ENCODE measurements at places on chromosomes 16 and 17. TPM values are rescaled to one million over a fixed set of nuclear protein-coding genes. Genes with fewer than 3 reads are reported as not detected.

DNA sequence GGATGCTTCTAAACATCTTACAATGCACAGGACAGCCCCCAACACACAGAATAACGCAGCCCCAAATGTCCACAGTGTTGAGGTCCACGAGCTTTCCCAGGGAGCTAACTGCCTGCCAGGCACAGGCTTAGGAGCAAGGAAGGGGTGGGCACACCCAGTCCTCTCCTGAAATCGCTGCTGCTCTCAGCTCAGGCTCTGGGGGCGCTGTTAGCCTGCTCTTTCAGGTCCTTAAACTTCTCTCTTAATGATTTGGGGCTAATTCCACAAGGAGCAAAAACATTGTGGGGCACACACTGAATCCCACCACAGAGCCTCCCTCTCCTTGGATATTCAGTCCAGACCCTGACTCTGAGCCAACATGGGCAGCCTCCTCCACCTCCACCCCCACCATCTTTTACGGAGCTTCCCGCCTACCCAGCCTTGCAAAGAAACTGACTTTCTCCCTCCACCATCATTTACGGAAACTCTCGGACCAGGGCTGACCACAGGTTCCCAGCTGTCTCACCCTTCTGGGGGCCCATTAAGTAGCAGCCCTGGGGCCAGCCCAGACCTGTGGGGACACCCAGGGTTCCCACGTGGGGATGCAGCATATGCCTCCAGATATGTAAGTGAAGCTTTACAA is 1.1 kb downstream of the CD300H start:
- peak; percentile 42 for DNase-seq

GRCh38 chr17:73902416-73903181 is 258.4 kb upstream of the SDK2 start:
- DNase-seq: no peak

- no peak for DNase-seq
Observed at GRCh38 chr16:70703041-70703834, 17.4 kb upstream of the MTSS2 start.

DNA sequence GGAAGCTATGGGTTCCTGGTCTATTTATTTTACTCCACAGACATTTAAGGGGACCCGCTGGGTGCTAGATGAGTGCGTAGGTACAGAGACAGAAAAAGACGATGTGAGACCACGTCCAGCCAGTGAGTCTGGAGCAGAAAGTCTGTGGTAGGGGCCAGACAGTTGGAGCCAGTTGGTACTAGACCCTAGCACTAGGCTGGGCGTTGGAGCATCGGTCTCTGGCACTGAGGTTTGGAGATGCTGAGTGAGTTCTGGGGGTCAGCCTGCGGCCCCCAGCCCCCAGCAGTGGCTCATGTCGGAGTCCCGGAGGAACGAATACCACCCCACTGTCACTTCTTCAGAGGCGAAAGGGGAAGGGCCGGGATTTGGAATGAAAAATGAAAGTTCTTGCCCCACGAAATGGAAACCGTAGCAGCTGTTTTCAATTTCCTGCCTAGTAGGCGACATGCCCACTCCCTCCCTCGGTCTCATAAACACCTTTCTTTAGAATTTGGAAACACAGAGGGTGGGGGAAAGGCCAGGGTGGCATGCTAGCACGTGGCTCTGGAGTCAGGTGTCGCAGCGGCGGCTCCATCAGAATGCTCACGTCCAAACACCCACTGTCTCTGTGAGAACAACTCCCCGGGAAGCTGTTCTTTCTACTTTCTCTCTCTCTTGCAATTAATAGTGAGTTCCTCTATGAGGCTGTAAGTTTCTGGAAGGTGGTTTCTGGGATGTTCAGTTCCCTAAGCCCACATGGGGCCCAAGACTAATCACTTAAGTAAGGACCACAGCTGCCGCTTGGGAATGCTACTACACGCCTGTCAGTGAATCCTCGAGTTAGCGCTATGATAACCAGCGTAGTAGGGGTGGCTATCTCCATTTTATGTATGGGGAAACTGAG is 96.8 kb downstream of the IRF8 start:
- DNase-seq: no peak

- no peak for DNase-seq
Observed at GRCh38 chr16:1645914-1646525, 32.1 kb upstream of the JPT2 start.

- no peak for DNase-seq
Observed at GRCh38 chr17:82648742-82649331, 593 bp upstream of the WDR45B start.

GRCh38 chr17:80604670-80605010 is 60.0 kb downstream of the RPTOR start:
- DNase-seq: no peak

GRCh38 chr16:70475054-70475871 is 20.9 kb downstream of the FCSK start:
- no peak for DNase-seq

GRCh38 chr17:43615330-43616028 is 46.2 kb downstream of the MEOX1 start:
- DNase-seq: no peak

DNA sequence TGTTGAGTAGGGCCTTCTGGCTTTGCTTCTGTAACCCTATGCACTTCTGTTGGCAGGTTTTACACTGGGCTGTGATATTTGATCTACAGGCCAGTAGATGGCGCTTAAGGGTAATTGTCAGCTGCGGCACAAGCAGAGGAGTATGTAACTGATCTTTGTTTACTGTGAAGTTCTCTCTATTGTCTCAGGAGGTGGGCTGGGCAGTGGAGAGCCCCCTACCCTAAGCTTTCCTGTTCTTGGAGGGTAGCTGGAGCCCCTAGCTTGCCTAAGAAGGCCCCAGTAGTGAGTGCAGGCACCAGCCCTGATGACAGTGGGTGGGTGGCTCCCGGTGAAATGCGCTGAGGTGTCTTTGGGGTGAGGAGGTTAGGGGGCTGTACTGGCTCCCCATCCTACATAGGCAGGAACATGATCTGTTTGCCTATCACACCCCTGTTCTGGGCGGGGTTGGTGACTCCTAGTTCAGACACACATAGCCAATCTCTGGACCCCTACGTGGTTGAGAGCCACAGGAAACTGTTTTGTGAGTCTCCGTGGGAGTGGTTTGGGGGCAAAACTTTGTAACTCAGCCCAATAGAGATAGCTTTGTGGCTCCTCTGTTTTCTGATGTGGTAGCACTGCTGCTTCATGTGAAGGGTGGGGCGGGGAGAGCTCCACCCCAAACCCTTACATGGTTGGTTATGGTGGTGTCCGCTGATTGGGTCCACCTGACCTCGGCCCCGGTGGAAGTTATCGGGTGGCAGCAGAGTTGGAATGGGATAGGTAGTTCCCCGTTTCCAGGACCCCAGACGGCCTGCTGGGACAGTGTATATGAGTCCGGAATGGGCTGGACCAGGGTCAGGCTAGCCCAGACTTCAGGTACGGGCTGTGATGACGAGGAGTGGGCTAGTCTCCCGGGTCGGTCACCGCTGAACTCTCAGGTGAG is 60.4 kb downstream of the SLFN11 start:
- DNase-seq: peak; percentile 85

- DNase-seq: no peak
Observed at GRCh38 chr17:49899588-49899987, 51.7 kb upstream of the TAC4 start.

DNA sequence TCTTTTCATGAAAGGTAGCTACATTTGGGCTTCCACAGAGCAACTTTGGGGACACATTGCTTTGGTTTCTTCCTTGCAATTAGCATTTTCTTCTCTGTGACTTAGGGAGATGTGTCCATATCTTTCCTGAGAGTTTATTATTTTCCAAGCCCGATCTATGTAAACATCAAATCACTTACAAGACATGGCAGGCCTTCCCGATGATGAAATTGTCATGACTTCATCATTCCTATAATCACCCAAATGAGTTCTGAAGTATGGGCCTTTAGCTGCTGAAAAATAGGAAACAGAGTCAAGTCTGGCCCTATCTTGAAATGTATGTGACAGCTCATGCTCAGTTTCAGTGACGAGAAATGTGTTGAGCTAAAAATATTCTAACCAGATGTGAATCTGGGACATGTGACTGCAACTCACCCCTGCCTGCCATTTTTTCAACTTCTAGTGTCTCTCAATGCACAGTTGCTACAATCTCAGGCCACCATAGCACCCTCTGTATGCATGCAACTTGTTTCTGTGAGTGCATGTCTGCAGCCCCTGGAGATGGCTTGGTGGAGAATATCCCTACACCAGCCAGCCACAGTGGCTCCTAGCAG is 199.6 kb upstream of the MAF start:
- no peak for DNase-seq

GRCh38 chr17:60557805-60558204 is 31.8 kb upstream of the APPBP2 start:
- no peak for DNase-seq

DNA sequence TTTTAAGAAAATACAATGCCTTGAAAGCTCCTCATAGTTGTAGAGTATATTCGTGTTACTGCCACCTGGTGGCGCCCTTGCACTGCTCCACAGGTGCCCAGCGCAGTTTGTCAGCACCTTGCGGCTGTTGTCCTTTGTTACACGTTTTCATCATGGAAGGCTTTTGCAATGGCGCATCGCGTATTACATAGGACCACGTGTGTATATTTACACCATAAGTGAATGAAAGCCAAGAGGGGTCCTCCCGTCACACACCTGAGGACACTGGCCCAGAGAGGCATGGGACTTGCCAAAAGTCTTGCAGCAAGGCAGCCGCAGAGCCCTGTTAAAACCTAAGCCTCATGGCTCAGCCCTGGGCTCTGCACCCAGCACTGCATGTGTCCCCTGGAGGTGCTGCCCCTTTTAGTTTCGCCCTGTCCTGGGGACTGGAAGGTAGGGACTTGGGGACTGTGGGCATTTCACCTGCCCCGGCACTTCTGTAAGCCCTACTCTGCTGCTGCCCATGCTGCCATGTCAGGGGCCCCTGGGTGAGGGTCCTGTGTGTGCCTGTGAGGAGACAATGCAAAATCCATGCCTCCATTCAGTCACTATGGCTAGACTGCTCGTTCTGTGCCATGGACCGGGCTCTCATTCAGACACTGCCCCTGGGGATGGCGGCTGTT is 24.3 kb downstream of the POLR3E start:
- DNase-seq: peak; percentile 92

GRCh38 chr17:4195306-4195705 is 52.3 kb downstream of the CYB5D2 start:
- DNase-seq: no peak

- no peak for DNase-seq
Observed at GRCh38 chr17:3921006-3921405, 4.7 kb upstream of the P2RX1 start.

DNA sequence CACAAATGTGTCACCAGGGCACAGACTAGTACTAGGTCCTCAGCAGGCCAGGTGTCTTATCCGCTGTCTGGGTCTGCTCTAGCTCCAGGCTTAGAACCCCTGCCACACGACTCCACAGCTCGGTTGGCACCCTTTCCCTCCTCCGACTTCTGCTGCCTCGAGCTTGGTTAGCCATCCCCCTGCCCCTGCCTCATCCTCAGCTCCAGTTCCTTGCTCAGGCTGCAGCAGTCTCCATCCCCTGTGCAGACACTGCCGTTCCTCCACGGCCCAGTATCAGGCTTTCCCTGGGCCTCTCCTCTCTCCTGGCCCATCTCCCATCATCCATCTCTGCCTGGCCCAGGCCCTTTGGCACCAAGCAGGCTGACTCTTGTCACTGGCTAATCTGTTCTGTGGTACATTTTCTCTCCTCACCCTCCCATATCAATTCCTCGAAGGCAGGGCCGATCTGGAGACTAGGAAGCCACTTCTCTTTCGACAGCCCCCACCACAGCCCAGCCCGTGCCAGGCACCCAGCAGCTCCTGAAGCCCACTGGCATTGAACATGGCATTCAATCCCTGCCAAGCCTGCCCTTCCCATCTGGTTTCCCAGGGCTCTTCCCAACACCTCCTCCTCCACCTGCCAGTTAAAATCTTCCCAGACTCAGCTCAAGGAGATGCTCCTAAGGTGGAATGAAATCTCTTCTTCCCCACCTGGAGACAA is 1.4 kb upstream of the GRN start:
- DNase-seq: no peak

GRCh38 chr17:17119106-17119505 is 76.8 kb downstream of the MPRIP start:
- no peak for DNase-seq

- DNase-seq: no peak
Observed at GRCh38 chr17:34726536-34727384, 147.4 kb downstream of the TMEM132E start.

- peak; percentile 71 for DNase-seq
Observed at GRCh38 chr17:75031972-75032719, 14.6 kb downstream of the ATP5PD start.

GRCh38 chr16:79982361-79982760 is 381.8 kb upstream of the MAF start:
- no peak for DNase-seq

DNA sequence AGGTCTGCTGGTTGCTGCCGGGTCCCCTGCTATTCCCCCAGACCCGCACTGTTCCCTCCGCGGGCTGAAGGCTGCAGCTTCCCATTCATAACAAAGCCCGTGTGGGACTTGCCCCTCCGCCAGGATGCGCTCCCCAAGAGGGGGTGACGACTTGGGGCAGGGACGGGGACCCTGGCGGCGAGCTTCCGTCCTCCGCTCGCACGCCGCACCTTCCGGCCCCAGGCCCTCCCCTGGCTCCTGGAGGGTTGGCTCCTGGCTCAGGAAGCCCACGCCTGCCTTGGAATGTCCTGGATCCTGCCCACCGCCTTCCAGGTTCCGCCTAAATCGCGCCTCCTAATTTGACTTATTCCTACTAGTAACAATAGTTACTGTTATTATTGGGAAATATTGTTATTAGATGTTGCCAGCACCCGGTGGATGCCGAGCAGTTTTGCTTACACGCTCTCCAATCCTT is 1.1 kb upstream of the TFAP4 start:
- DNase-seq: peak; percentile 78

DNA sequence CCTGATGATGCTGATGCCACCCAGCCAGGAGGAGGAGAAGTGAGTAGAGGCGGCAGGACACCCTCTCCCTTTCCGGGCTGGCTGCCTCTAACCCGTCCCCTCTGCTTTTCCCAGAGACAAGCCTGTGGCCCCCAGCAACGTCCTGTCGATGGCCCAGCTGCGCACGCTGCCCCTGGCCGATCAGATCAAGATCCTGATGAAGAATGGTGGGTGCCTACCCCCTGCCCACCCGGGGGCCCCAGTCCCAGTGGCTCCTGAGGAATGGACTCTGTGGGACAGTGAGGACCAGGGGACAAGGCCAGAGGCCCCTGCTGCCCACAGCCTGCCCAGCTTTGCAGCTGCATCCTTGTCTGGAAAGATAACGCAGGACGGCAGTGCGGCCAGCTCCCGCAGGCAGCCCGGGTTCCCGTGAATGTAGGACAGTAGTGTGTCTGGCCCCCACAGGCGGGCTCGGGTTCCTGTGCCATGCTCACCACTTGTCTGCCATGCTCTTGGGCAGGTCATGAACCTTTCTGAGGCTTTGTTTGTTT is 19.9 kb downstream of the POLR3E start:
- no peak for DNase-seq

TM4SF5 gene
- not detected for total RNA-seq

HOXB9 gene
- 0.47 TPM for total RNA-seq

ZNF286A gene
- total RNA-seq: 44.9 TPM

NDRG4 gene
- total RNA-seq: 89.0 TPM

METTL2A gene
- total RNA-seq: 18.1 TPM

HBA2 gene
- total RNA-seq: 0.42 TPM

GTF3C1 gene
- 74.4 TPM for total RNA-seq

MYH1 gene
- not detected for total RNA-seq

CD19 gene
- total RNA-seq: not detected

TP53TG3F gene
- total RNA-seq: not detected

TMEM98 gene
- total RNA-seq: 42.4 TPM

C17orf50 gene
- not detected for total RNA-seq

MAPT gene
- under 0.01 TPM for total RNA-seq

C17orf78 gene
- not detected for total RNA-seq
